ENCODE measurements at places on chromosomes 3 and 15.
A peak's percentile ranks its signal among the peaks of the same experiment; 100 is the strongest.

- no peak for DNase-seq
Observed at GRCh38 chr15:100596792-100597191, 5.2 kb downstream of the LINS1 start.

DNA sequence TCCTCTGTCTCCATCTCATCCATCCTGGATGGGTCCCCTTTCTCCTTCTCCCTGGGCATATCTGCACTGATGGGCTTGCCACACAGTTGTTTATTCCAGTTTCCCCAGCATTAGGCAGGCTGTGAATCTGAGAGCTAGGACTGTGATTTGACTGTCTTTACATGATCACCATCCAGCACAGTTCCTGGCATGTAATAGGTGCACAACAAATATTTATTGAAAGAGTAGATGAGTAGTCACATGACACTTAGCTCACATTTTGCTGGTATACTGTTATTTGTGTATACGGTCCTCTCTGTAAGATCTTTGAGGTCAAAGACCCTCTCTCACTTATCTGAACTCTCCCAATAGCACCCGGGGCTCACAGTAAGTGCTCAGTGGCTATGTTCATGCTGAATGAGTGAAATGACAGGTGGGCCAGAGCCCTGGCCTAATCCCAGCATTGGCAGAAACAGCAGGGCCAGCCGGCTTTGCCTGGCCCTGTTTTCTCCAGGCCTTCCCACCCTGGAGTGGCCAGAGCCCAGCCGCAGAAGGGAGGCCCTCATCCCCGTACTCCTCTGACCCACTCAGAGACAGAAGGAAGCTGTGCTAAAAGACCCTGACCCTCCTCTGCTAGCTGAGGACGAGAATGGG lies 16.2 kb upstream of the BAHD1 start:
- DNase-seq, result no peak

DNA sequence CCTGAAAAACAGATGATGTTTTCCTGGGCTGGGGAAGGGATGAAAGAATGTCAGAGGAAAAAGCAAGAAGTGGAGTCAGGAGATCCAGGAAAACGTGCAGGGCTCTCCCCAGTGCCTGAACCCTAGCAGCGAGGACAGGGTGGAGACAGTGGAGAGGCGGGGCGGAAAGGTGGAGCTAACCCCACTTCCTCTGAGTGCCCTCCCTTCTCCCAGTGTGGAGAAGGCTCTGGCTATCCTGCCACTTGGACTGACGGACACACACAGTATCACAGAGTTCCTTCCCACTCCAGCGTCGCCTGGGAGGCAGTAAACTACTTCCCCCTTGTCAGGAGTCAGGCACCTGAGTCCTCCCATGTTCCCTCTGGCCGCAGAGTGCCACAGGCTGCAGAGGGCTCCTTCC lies 125.3 kb upstream of the CHRNA7 start:
- DNase-seq, result no peak

DNA sequence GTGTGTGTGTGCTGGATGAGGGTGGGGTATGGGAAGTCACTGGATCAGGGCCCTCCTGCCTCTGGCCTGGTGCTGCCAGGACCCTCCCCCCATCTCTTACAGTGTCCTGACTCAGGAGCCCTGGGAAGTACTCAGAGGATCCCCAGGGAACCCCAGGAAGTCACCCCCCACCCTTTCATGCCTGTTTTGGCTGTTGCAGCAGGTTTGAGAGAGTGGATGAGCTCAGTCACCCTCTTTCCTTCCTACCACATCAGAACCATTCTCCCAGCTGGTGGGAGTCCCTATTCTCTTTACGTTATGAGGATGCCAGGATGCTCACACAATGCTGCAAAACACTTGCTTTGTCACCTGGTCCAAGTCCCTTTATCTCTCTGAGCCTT lies 59.0 kb downstream of the BDH1 start:
- DNase-seq, result no peak

DNA sequence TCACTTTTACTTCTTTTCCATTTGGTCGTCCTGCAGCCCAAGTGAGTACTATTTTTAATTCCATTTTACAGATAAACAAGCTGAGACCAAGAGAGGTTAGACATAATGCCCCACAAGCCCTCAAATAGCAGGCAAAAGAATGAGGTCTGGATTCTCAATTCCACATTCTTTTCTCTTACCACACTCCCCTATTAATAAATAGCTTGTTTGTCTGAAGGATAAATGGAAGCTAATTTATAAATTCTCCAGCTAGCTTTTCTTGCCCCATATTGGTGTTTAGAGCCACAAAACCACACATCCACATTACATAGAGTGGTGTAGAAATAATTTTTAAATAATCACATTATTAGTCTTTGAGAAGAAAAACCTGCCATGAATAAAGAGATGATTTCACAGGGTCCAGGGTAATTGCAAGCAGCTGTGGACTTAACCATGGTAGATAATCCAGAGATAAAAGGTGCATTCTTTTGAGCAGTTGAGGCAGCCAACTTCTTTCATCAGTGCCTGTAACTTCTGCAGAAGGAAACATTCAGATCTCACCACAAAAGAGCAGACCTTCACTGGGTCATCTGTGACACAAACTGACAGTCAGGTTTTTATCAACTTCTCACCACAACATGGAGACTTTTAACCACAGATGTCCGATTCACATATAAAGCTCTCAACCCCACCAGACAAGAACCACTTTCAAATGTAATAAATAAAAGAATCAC lies 313.4 kb upstream of the STT3B start:
- DNase-seq, result peak; percentile 41

GRCh38 chr3:87694678-87695077 lies 364.1 kb downstream of the CGGBP1 start:
- DNase-seq, result no peak

DNA sequence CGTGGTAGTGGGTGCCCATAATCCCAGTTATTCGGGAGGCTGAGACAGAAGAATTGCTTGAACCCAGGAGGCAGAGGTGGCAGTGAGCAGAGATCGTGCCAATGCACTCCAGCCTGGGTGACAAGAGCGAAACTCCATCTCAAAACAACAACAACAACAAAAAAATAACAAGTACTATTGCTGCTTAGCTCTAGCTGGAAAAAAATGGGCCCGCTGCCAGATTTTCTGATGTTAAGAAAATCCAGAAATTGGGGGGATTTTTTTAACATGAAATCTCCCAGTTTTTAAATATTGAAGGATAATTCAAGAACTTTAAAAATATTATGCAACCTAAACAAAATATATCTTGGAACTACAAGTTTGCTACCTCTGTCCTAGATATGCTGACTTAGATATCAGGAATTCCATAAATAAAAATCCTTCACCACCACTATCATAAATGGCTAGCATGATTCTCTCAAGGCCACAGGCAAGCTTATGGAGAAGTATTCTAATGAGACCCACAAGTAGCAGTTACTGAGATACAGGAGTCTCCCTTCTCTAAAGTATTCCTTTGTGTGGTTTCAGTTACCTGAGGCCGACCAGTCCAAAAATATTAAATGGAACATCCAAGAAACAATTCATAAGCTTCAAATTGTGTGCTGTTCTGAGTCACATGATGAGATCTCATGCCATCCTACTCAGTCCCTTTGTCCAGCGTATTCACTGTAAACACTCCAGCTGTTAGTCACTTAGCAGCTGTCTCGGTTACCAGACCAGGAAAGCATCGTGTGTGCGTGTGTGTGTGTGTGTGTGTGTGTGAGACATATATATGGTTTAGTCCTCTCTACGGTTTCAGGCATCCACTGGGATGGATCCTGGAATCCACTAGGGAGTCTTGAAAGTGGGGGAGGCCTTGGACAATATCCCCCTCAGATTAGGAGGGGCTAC lies 277.2 kb downstream of the TBL1XR1 start:
- peak; percentile 93 for DNase-seq

All from mesenchymal stem cell (in vitro differentiated cells and primary cell).